ENCODE measurements at places on chromosomes 11 and 22.

GRCh38 chr11:129117595-129118350 lies 74.4 kb downstream of the ARHGAP32 start:
- peak; percentile 24 for DNase-seq

DNA sequence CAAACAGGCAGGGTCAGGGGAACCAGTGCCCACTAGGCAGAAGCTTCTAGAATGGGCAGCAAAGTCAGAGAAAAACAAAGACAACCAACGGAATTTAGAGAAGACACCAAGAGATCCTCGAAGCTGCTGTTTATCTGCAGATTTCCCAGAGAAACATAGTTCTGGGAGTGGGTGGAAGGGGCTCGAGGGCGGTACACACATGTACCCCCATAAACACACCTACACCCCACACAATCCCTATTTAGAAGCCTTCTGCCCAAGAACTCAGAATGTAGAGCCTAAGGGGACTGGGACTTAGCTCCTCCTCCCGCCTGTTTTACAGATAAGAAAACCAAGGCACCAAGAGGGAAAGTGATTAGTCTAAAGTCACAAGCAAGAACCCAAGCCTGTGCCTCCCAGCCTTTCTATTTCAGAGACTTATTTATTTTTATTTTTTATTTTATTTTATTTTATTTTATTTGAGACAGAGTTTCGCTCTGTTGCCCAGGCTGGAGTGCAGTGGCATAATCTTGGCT lies 6.4 kb downstream of the NPTXR start:
- DNase-seq, result no peak

DNA sequence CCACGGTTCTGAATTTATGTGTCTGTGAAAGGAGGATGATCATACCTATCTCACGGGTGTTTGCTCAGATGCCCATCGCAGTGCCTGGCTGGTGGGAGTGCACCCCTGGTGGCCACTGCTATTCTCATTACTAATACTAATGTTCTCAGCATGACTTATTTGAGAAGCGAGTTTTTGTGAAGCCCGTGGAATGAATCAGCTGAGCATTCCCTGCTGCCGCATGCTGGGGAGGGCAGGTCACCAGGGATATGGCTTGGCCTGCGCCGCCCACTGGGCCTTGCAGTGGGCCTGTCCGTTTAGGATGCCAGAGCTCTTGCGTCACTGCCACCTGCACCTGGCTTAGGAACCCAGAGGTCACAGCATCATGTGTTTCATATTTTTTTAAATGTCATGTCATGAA lies 16.9 kb downstream of the CTTN start:
- DNase-seq, result no peak

DNA sequence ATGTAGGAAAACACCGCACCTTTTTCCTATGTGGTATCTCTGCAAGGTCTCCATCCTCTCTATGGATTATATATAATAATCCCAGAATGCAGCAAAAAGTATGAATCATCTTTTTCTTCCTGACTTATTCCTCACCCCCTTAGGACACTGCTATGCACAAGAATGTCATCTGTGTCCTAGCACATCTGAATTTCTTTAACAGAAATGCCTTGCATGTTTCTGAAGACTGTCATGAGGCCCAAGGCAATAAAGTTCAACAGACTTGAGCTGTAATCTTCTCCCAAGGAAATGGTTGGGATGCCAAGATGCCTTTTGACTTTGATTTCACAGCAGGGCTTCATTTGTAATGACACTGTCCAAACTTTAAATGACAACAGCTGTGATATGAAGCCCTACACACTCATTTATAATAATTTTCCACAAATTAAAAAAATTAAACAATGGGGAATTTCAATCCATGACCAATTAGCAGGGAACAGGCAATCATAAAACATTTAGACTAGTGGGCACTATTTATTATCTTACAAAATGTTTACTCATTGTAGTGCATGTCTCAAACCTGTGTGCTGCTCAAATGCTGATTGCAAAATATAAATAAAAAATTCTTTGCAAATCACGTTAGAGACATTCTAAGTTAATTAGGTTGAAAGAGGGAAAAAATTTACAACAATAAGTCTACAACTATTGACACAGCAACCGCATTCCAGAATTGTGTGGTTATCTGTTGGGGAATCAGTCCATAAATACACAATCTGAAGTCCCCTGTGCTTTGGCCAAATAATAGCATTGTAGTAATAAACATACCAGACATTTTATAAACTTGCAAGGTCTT lies 242.3 kb downstream of the SWAP70 start:
- DNase-seq, result no peak

GRCh38 chr11:69919659-69920344 lies 100.6 kb upstream of the FGF3 start:
- DNase-seq, result no peak

- no peak for DNase-seq
Observed at GRCh38 chr11:92929246-92929645, 40.2 kb upstream of the MTNR1B start.

- DNase-seq, result no peak
Observed at GRCh38 chr11:12631651-12632050, 42.6 kb upstream of the TEAD1 start.

DNA sequence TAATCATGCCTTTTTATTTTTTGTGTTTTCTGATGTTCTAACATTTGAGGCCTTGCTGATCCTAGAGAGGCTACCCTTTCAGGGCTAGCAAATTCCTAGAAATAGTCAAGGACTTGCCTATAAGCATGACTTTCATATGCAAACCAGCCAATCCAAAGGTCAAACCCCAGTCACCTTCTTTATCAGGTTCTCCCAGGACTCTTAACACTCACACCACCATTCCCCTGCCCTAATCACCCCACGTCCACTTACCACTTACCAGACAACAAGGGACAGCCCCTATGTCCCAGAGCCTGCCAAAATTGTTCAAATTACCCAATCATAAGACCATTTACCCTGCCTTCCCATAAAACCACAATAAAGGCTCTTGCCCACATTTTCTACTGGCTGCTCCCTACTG lies 1339.8 kb downstream of the LRRC4C start:
- no peak for DNase-seq

DNA sequence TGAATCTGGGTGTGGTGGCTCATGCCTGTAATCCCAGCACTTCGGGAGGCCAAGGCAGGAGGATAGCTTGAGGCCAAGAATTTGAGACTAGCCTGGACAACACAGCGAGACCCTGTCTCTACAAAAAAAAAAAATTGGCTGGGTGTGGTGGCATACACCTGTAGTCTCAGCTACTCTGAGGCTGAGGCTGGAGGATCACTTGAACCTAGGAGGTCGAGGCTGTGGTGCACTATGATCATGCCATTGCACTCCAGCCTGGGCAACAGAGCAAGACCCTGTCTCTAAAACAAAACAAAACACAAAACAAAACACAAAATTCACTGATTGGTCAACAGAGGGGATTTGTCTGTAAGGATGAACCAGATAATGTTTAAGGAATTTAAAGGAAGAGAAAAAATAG lies 113.7 kb downstream of the STIM1 start:
- DNase-seq, result no peak

DNA sequence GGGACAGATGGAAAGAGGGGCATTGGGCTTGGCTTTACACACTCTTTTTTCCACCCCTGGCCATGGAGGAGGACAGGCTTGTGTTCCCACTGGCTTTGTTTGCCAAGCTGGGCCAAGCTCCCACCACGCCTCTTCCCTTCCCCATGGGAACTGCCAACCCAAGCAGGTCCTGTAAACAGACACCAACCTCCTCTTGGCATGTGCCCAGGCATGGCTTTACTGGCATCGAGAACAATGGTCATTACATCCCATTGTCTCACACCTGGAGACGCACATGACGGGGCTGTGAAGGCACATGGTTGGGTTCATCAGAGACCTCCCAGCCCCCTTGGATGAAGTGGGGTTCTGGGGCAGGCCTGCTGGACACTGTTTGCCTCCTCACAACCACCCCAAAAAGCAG lies 11.7 kb downstream of the SEC14L3 start:
- no peak for DNase-seq

DNA sequence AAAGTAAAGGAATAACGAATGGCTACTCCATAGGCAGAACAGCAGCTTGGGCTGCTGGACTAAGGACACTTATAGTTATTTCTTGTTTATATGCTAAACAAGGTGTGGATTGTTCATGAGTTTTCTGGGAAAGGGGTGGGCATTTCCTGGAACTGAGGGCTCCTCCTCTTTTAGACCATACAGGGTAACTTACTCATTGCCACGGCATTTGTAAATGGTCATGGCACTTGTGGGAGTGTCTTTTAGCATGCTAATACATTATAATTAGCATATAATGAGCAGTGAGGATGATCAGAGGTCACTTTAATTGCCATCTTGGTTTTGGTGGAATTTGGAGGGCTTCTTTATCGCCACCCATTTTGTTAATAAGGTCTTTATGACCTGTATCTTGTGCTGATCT lies 7.0 kb downstream of the OR4X1 start:
- no peak for DNase-seq

DNA sequence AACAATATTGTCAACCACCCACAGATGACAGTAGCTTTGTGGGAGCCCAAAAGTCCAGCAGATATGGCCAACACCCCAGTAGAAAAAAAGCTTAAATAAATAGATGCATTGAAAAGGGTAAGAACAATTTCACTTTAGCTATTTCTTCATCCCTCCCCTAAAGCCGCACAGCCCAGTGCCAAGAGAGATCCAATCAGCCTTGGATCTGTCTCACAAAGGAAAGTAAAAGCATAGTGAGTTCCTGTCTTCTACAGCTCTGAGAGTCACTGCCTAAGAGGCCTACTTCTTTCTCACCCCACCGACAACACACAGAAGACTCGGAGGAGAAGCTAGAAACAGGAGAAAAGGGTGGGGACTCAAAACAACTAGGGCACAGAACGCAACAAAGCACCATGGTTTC lies 196.4 kb downstream of the SBF2 start:
- no peak for DNase-seq

DNA sequence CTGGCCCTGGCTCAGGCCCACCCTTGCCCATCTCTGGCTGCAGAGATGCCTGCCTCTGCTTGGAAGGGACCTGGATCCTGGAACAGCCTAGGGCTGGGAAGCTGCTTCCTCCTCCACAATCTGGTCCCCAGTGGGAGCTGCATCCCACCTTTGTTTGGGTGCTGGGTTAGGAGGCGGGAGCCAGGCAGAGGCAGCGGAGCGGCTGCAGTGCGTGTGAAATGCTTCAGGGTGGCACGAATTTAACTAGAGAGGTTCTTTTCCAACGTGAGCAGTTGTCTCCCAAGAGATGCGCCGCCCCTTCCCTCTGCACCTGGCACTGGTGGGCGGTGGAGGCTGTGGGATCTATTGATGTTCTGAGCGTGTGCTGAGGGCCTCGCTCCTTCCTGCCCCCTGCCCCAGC lies 31.6 kb downstream of the BRSK2 start:
- no peak for DNase-seq

DNA sequence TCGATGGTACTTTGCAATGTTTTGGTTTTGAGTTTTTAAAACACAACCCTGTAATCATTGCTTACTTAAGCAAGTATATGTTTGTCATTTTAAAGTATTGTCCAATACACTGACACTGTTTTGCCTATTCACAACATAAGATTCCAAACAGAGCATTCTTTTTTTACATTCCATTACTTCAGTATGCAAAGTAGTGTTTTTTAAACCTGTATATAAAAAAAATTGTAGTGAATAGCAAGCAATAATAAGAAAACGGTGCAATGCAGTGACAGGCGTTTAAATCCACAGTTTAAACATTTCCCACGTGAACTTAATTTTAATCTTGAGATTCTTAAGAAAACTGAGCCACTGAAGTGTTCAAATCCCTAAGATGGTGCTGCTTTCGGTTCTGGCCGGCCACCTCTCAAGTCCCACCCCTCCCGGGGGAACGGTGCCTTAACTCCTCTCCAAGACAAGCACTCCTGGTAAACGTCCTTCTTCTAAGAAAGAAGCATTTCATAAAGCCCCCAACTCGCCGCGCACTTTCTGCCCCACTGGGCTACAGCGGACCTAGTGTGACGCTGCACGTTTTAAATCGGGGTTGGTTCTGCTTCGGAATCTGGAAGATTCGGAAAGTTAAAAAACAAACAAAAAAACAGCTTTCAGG lies 2.9 kb downstream of the PGR start:
- no peak for DNase-seq

DNA sequence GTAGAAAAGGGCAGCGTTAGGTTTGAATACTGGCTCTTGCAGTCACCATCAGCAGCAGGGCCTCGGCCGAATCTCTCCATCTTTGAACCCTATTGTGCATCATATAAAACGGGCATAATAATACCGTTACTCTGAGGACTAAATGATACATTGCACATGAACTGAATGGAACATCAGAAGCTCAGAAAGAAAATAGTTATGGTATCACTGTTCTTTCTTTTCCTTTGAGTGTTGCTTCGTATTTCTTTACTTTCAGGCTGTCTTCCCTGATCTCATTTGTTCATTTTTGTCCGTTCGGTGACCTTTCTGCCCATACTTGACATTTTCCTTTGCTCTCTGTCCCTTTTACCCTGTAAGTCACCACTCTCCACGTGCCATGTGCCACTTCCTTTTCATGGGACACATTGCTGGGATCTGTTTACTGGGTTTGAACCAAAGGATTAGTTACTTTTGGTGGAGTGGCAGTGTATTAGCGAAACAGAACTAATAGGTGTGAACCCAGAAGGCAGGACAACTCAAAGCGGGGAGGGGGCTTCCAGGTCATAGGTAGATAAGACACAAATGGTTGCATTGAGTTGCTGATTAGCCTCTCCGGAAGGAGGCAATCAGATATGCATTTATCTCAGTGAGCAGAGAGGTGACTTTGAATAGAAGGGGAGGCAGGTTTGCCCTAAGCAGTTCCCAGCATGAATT lies 717 bp upstream of the ZNF202 start:
- no peak for DNase-seq

DNA sequence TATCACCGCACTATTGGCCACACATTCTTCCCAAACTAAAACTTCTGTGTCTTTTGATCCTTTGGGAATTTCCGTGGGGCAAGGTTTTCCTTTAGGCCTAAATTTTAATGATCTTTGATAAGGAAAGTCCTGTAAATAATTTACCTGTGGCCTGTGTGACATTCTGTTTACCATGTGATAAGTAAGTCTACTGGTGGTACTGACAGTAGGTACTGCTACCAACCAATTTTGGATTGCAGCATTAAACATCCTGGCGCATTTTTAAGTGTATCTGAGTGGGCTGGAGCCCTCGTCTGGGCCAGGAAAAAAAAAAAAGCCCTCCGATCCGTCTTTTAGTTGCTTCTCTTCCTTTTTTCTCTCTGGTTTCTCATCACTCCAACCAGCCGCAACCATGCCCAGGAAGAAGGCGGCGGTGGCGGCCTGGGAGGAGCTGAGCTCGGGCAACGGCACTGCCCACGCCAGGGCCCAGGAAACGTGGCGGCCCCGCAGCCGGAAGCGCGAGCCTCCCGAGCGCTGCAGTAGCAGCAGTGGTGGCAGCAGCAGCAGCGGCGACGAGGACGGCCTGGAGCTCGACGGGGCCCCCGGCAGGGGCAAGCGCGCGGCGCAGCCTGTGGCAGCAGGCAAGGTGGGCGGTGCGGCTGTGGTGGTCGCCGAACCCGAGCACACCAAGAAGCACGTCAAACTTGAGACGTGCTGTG lies 33.6 kb downstream of the ASRGL1 start:
- DNase-seq, result peak; percentile 24

DNA sequence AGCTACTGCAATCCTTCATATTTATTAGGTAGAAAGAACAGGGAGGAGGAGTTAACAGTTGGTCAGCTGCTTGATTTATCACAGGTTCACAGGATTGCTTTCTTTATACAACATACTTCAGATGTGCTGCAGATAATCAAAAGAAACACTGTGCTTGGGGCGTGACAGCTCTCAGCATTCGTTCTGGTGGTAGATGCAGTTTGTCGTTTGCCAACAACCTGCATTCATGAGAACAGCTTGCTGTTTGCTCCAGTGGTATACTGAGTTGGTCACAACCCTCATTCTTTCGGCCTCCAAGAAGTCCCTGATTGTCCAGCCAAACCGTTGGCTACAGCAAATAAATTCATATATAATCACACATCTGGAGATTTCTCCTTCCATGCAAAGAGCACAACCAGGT lies 120.5 kb downstream of the ZNF280B start:
- DNase-seq, result no peak

GRCh38 chr11:83823461-83824025 lies 537.4 kb upstream of the CCDC90B start:
- no peak for DNase-seq

All from stimulated activated CD4-positive, alpha-beta T cell treated with anti-CD3 and anti-CD28 coated beads, Interleukin-2, amount 100 ng/mL, for 4 hours (primary cell).